Midbrain (tissue), 1 donor: ENCODE measurements at places on chromosomes 2 and 18.

- DNase-seq = no peak
Observed at GRCh38 chr2:21466341-21466927, 342.7 kb downstream of the TDRD15 start.

DNA sequence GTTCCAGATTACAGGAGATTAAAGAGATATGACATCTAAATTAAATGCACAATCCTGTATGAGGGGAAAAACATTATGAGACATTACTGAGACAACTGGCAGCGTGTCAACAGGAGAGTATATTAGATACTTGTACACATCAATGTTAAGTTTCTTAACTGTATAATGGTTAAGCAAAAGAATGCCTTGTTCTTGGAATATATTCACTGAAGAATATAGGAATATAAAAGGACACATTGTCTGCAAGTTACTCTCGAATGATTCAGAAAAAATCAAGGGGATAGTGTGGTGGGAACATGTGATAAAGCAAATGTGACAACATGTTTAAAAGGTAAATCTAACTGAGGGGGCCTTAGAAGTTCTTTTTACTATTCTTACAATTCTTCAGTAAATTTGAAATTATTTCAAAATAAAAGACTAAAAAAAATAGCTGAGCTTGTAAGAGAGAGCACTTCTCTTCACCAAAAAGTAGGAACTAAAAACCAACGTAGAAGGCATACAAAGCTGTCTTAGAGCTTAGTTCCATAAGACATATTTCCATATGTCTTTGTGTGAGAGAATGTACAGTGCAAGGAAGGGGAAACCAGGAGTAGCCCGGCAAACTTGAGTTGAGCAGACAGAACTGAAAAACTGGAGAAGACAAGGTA, 7.5 kb downstream of the WDPCP start:
- DNase-seq = no peak

DNA sequence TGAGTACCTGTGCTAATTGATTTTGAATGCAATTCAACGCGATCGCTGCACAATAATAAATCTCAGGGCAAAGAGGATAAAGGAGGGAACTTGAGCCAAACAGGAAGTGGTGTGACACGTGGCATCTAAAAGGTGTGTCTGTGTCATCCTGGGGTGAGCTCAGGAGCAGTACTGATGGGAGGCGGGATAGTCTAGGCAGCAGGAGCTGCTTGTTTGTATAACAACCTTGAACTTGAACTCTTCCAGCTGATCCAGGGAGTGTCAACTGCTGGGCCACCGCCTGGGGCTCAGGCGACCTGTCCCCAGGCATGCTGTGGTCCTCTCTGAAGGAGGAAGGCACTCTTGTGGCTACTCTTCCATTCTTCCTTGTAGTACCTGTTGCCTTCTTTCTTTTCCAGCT, 61.2 kb downstream of the BOD1L2 start:
- DNase-seq = no peak

GRCh38 chr2:149715005-149715592, 127.5 kb upstream of the MMADHC start:
- DNase-seq = no peak

GRCh38 chr2:24164416-24164973, 10.4 kb upstream of the FAM228A start:
- DNase-seq = no peak

DNA sequence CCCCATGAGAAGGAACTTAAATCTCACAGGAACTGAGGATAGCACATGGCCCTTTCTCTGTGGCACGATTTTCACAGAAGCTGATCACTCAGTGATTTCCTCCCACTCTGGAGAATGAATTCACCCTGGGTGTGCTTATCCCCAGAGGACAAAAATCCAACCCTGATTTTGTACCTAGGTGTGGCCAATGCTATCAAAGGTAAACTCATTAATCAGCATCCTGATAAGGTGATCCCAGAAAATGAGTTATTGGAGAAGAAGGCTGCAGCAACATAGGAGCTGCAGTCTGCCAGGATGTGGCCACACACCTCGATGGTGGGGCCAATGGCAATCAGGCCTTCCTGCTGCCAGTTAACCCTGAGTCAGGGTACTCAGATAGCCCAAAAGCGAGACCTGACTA, 8.2 kb upstream of the SULT1C2 start:
- DNase-seq = no peak

DNA sequence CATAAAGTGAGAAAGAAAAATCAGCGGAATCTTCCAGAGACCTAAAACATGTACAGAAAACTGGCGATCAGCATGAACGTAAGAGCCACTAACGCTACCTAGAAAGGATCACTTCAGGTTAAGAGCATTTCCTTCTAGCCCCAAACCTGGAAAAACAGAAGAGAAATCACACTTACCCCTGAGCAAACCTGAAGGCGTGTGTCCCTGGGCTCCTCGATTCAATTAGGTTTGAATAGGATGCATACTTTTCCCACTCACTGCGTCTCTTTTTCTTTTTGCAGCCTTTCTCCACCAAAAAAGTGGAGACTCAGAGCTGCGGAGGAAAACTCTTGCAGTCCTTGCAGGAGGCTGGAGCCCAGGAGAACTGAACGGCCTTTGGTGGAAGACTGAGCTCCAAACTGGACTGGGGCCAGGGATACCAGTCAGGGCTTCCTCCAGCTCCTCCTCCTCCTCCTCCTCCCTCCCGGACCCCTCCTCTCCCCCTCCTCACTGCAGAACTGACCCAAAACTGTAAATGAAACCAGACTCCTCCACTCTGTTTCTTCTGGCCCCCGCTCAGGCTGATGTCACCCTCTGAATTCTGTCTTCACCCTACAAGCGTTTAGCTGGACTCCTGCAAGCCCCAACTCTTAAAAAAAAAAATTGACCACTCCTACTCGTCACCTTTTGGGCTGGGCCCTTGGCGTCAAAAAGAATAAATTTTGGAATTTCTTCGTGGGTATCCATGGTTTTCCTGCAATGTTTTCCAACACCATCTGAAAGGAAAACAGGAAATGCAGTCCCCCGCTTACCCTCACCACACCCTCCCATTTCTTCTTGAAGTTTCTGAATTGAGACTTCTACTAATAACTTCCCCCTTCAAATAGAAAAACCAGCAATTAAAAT, at the start of gene COL6A3:
TSS of gene COL6A3 (minus strand) at position 388 of the 885 bp plus-strand sequence. CDS start 17,347 bp downstream, outside the sequence.
- no peak for DNase-seq

GRCh38 chr2:30332791-30333453, 101.6 kb downstream of the LBH start:
- no peak for DNase-seq

- no peak for DNase-seq
Observed at GRCh38 chr2:180539541-180539940, 440.9 kb upstream of the UBE2E3 start.

DNA sequence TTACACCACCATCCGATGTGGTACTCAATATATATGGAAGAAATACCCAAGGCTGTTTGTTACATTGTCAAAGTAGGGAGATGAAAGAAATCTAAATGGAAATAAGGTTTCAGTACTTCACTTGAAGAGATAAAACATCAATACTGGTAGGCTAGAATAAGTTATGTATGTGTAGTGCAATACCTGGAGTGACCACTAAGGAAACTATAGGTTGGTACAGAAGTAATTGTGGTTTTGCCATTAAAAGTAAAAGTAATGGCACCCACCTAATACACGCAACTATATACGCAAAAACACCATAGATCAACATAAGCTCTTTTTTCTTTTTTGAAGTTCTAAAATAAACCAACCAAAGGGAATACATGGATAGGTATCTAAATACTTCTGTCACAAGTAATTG, 143.2 kb upstream of the KYNU start:
- DNase-seq = no peak

DNA sequence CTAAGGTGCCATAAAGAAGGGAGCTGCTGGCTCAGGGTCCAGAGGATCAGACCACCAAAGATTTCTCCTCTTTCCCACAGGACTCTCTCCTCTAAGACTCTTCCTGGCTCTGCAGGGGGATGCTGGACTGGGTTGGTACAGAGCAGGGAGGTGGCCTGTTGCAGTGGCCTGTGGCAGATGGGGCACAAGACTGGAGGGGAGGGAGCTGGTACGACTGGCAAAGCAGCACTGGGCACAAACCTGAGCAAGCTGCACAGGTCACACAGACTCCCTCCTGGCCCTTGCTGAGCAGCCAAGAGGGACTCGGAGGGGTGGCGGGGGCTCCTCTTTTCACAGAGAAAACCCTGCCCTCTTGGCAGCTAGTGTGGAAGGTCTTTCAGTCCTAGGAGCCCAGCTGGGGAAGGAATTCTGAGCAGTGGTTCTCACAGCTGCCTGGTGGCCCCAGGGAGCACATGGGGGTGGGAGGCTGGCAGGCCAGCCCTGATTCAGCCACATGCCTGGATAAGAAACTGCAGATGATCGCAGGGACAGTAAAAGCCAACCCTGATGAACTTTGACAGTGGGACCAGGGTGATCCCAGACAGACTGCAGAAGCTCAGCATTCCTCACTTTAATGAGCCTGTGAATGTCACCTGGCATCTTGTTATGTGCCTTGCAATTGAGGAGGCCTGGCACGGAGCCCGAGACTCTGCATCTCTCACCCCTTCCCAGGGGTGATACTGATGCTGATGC, 32.5 kb upstream of the ACAA2 start:
- no peak for DNase-seq

DNA sequence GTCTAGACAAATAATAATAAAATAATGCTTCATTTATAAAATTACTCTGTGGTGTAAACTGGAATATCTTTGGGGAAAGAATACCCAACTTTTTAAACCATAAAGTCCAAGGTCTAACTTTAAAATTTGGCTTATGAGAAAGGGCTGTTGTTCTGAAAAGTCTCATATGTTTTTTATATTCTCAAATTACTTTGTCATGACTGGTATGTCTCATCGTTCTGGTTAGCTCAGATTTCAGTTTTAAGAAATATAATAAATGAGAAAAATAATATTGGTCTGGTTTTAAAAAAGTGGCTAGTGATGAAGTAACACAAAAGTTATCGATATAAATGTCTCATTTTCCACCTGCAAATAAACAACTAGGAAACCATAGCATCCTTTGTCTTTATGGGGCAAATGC, 1658.1 kb downstream of the LRP1B start:
- no peak for DNase-seq

- no peak for DNase-seq
Observed at GRCh38 chr2:217968023-217968422, 34.8 kb downstream of the TNS1 start.

- no peak for DNase-seq
Observed at GRCh38 chr2:54634564-54635511, 88.6 kb upstream of the EML6 start.

- no peak for DNase-seq
Observed at GRCh38 chr2:21057097-21057496, 13.2 kb upstream of the APOB start.

- DNase-seq = no peak
Observed at GRCh38 chr18:11818486-11819203, 32.6 kb upstream of the CHMP1B start.

GRCh38 chr2:210376694-210377093, 61.7 kb upstream of the MYL1 start:
- DNase-seq = no peak

- peak; percentile 81 for DNase-seq
Observed at GRCh38 chr18:34592961-34593382, 117.1 kb upstream of the DTNA start.

DNA sequence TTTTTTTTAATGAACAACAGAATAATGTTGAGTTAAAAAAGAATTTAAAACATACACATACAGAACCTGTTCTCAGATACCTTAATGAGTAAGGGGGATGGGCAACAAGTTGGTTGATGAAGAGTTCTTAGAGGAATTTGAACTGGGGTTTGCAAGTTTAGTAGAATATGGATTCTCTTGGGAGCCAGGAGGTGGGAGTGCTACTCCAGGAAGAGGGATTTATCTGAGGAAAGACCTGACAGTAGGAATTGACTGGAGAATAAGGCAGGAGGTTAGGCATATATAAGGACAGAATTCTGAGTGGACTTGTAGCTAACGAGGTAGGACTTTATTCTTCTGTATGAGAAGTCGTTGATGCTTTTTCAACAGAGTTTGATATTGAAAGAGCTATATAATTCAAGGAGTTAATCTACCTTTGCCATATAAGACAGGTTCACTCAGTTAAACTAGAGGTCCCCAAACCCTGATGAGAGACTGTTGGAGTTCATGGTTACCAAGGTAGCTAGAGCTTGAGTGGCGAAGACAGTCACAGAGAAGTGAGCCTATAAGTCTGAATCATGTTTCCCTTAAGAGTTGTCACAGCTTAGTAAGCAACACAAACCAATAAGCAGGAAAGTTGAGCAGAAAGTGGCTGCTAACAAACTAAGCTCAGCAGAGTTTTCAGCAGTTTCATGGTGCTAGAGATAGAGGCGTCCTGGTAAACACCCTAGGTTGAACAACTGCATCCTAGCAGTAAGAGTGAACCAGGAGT, 88.2 kb downstream of the NCOA1 start:
- DNase-seq = no peak

GRCh38 chr18:75349668-75350511, 77.6 kb downstream of the SMIM21 start:
- no peak for DNase-seq

GRCh38 chr2:205750797-205751196, 68.5 kb downstream of the NRP2 start:
- DNase-seq = no peak

GRCh38 chr18:22226801-22227200, 57.4 kb downstream of the GATA6 start:
- DNase-seq = no peak

DNA sequence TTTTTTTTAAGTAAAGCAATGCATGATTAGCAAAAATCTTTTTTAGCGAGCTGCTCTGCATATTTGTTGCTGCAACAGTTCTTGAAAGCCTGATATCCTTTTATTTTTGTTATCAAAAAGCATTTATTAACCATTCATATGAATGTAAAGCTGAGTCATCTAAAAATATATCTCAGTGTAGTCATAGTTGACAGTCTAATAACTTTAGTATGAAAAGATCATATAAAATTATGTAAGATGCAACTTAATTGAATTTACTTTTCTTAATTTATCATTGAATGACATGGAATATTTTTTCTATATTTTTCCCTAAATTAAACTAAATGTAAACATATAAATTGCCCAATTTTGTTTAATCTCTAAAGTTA, 8.5 kb downstream of the UGP2 start:
- no peak for DNase-seq

- no peak for DNase-seq
Observed at GRCh38 chr18:55249550-55249949, 290.3 kb upstream of the CCDC68 start.

GRCh38 chr2:68256093-68256450, 3.7 kb upstream of the PPP3R1 start:
- peak; percentile 17 for DNase-seq

DNA sequence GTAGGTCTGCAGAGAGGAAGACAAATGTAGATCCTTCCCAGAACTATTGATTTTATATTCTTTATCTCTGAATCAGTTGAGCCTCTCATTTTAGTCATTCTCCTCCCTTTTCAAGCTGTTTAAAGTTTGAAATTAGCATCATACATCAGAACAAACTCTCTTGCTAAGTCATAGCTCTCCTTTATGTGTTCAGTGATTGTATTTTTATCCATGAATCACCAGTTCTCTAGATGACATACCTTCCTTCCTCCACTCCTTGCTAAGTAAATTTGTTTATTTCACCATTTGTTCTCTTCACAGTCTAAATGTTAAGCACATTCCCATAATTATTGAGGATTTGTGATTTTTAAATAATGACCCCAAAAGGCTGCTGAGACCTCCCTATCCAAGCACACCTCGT, 63.5 kb upstream of the RAPGEF4 start:
- DNase-seq = no peak
